HEK293T (cell line): ENCODE measurements at places on chromosomes 3 and 15.

GRCh38 chr15:75697523-75697922, 15.1 kb downstream of the CSPG4 start:
- DNase-seq = no peak

GRCh38 chr3:180802837-180803236, 109.6 kb upstream of the FXR1 start:
- DNase-seq = peak; percentile 19

GRCh38 chr3:122427857-122428471, 12.1 kb upstream of the WDR5B start:
- no peak for DNase-seq

- DNase-seq = no peak
These were observed 78.7 kb upstream of the NPHP3 start for GRCh38 chr3:132800958-132801357.

DNA sequence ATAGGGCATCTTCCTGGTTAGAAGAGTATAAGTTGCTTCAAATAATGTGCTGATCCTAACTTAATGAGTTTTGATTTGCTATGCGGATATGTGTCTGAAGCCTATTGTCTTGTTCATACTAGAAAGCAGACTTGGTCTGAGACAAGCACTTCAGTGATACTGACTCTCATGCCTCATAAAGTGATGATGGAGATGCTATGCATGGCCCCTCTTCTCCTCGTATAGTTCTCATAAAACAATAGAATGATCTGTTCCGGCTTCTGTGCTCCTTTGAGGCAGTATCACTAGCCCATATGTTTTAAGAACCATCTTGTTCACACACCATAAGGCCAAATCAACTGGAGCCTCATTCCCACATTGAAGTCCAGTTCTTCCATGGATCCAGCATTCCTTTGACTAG, 222.1 kb downstream of the LRTM1 start:
- no peak for DNase-seq
